ENCODE measurements at places on chromosomes 1 and 21.

GRCh38 chr1:20666146-20666545 lies 5.0 kb upstream of the DDOST start:
- no peaks in the 10 kb centered on the region for H3K27me3 ChIP-seq
- H3K4me1 ChIP-seq, result peaks cover 14% of the 10 kb centered on the region
- no peak overlapping the region for H3K4me3 ChIP-seq
- H3K36me3 ChIP-seq, result peaks cover under 1% of the 10 kb centered on the region
- no peak overlapping the region for H3K27ac ChIP-seq

DNA sequence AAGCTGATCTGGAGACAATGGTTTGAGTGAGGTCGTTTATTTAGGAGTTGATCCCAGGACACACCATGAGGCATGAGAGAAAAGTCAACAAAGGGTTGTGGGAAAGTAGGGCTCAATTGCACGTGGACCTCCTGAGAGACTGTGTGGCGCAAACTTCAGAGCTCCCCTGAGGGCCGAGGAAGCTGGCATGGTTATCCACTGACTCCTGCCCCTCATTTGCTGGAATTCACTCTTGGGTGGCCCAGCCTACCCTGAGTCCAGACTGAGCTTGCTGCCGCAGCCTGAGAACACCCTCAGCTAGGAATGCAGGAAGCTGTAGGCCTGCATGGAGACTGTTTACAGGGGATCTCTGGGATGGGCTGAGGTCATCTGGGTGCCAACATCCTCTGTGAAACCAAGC lies 301.0 kb downstream of the RWDD3 start:
- H3K4me1 ChIP-seq, result no peaks in the 10 kb centered on the region
- H3K27ac ChIP-seq, result no peak overlapping the region
- no peaks in the 10 kb centered on the region for H3K36me3 ChIP-seq

DNA sequence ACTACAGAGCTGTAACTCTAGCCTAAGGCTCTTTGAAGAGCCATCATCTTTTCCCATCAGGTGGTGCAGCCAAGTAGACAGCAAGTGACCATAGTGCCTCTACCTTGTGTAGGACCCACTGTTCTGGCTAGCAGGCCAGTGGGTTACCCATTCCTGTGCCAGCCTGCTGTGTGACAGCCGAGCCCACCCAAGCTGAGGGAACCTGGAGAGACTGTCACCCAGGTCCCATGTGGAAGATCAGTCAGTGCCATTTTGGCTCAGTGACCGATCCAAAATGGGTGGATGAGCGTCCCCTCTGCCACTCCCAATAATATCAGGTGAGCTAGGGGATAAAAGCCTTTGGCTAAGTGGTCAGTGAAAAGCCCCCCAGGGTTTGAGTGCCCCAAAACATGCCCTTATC lies 417.9 kb downstream of the MATN1 start:
- H3K27ac ChIP-seq, result no peak overlapping the region
- DNase-seq, result no peak
- no peak overlapping the region for H3K4me3 ChIP-seq

- no peaks in the 10 kb centered on the region for H3K4me1 ChIP-seq
- no peaks in the 10 kb centered on the region for H3K36me3 ChIP-seq
- DNase-seq, result no peak
Observed at GRCh38 chr1:15436881-15437442, 1.3 kb upstream of the CTRC start.

DNA sequence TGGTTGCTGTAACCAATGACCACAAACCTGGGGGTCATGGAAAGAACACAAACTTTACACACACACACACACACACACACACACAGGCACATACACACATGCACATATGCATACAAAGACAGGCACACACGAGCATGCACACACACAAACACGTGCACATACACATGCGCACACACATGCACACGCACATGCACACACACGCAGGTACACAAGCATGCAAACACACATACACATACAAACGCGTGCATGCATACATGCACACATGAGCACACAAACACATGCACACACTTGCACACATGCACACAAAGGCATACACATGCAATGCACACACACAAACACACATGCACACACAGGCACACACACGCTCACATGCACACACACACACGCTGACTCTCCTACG lies 44.0 kb downstream of the UBASH3A start:
- H3K4me3 ChIP-seq, result no peak overlapping the region
- peaks cover 37% of the 10 kb centered on the region for H3K36me3 ChIP-seq
- H3K27ac ChIP-seq, result no peak overlapping the region
- peaks cover 45% of the 10 kb centered on the region for H3K4me1 ChIP-seq
- DNase-seq, result no peak

- peaks cover 38% of the 10 kb centered on the region for H3K4me1 ChIP-seq
- H3K36me3 ChIP-seq, result peaks cover 16% of the 10 kb centered on the region
- H3K27ac ChIP-seq, result no peak overlapping the region
- no peak overlapping the region for H3K4me3 ChIP-seq
- H3K27me3 ChIP-seq, result no peaks in the 10 kb centered on the region
- DNase-seq, result no peak
Observed at GRCh38 chr1:229136822-229137221, 134.1 kb upstream of the RAB4A start.

GRCh38 chr21:33598051-33598450 lies 9.6 kb upstream of the DONSON start:
- H3K4me3 ChIP-seq, result no peak overlapping the region
- H3K27ac ChIP-seq, result no peak overlapping the region
- H3K4me1 ChIP-seq, result no peaks in the 10 kb centered on the region
- peaks cover 8% of the 10 kb centered on the region for H3K36me3 ChIP-seq
- DNase-seq, result no peak
- H3K27me3 ChIP-seq, result no peaks in the 10 kb centered on the region

GRCh38 chr1:115976062-115976920 lies at the start of gene SLC22A15:
Gene SLC22A15, plus strand, starts transcription at chr1:115976513. Its CDS starts 115 bp downstream, at chr1:115976628.
- H3K27ac ChIP-seq, result peak within 1 kb of the TSS; percentile 12
- H3K4me1 ChIP-seq, result peaks cover 4% of the 10 kb centered on the region
- H3K27me3 ChIP-seq, result peaks cover 59% of the 10 kb centered on the region
- peak; percentile 36 for DNase-seq
- H3K4me3 ChIP-seq, result peak within 1 kb of the TSS; percentile 86

- no peaks in the 10 kb centered on the region for H3K4me1 ChIP-seq
- no peaks in the 10 kb centered on the region for H3K36me3 ChIP-seq
- peaks cover 22% of the 10 kb centered on the region for H3K27me3 ChIP-seq
- no peak for DNase-seq
- no peak overlapping the region for H3K27ac ChIP-seq
Observed at GRCh38 chr21:26563856-26564503, 9.1 kb downstream of the CYYR1 start.

DNA sequence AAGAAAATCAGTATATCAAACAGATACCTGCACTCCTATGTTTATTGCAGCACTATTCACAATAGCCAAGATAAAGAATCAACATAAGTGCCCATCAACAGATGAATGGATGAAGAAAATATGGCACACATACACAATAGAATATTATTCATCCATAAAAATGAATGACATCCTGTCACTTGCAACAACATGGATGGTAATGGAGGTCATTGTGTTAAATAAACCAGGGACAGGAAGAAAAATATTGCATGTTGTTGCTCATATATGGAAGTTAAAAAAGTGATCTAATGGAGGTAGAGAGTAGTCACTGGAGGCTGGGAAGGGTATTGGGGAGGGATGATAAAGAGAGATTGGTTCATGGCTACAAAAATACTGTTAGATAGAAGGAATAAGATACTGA lies 65.4 kb upstream of the CR2 start:
- no peak for DNase-seq
- H3K4me3 ChIP-seq, result no peak overlapping the region
- peaks cover 8% of the 10 kb centered on the region for H3K36me3 ChIP-seq
- H3K4me1 ChIP-seq, result peaks cover 11% of the 10 kb centered on the region
- no peak overlapping the region for H3K27ac ChIP-seq

- H3K4me3 ChIP-seq, result no peak overlapping the region
- H3K4me1 ChIP-seq, result no peaks in the 10 kb centered on the region
- H3K27ac ChIP-seq, result no peak overlapping the region
- peaks cover 4% of the 10 kb centered on the region for H3K27me3 ChIP-seq
Observed at GRCh38 chr21:26540651-26541050, 32.4 kb downstream of the CYYR1 start.

GRCh38 chr1:94351481-94351880 lies 66.7 kb upstream of the ABCD3 start:
- H3K27me3 ChIP-seq, result no peaks in the 10 kb centered on the region
- no peaks in the 10 kb centered on the region for H3K36me3 ChIP-seq
- H3K27ac ChIP-seq, result no peak overlapping the region
- no peak overlapping the region for H3K4me3 ChIP-seq

GRCh38 chr1:103273106-103273505 lies 164.8 kb upstream of the COL11A1 start:
- no peak overlapping the region for H3K4me3 ChIP-seq
- no peak overlapping the region for H3K27ac ChIP-seq
- H3K36me3 ChIP-seq, result no peaks in the 10 kb centered on the region
- DNase-seq, result no peak
- no peaks in the 10 kb centered on the region for H3K27me3 ChIP-seq
- no peaks in the 10 kb centered on the region for H3K4me1 ChIP-seq

DNA sequence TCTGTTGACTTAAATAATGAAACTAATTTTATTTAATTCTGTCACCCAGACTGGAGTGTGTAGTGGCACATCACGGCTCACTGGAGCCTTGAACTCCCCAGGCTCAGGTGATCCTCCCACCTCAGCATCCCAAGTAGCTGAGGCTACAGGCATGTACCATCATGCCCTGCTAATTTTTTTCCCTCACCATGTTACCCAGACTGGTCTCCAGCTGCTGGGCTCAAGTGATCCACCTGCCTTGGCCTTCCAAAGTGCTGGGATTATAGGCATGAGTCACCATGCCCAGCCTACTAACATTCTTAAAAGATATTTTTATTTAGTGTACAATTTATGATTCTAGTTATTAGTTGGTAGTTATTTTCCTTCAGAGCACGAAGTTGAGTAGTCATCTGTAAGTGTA lies 49.5 kb downstream of the NRDC start:
- H3K36me3 ChIP-seq, result peaks cover 7% of the 10 kb centered on the region
- H3K27ac ChIP-seq, result no peak overlapping the region
- H3K27me3 ChIP-seq, result no peaks in the 10 kb centered on the region
- no peaks in the 10 kb centered on the region for H3K4me1 ChIP-seq
- DNase-seq, result no peak

DNA sequence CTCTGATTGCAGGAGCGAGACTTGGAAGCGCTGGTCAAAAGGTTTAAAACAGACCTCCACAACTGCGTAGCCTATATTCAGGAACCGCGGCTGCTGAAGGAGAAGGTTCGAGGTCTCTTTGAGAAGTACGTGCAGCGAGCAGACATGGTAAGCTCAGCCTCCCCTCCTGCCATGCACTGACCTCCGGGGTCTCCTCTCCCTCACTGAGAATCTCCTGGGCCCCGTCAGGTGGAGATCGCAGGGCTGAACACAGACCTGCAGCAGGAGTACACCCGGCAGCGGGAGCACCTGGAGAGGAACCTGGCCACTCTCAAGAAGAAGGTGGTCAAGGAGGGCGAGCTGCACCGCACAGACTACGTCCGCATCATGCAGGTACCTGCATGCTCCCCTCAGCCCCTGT lies 35.5 kb upstream of the TMEM125 start:
- no peaks in the 10 kb centered on the region for H3K27me3 ChIP-seq
- H3K4me1 ChIP-seq, result no peaks in the 10 kb centered on the region
- no peak for DNase-seq
- H3K36me3 ChIP-seq, result no peaks in the 10 kb centered on the region
- H3K27ac ChIP-seq, result no peak overlapping the region

- H3K27me3 ChIP-seq, result no peaks in the 10 kb centered on the region
- DNase-seq, result no peak
- H3K36me3 ChIP-seq, result no peaks in the 10 kb centered on the region
- no peaks in the 10 kb centered on the region for H3K4me1 ChIP-seq
Observed at GRCh38 chr1:70071601-70072000, 133.8 kb downstream of the LRRC40 start.

DNA sequence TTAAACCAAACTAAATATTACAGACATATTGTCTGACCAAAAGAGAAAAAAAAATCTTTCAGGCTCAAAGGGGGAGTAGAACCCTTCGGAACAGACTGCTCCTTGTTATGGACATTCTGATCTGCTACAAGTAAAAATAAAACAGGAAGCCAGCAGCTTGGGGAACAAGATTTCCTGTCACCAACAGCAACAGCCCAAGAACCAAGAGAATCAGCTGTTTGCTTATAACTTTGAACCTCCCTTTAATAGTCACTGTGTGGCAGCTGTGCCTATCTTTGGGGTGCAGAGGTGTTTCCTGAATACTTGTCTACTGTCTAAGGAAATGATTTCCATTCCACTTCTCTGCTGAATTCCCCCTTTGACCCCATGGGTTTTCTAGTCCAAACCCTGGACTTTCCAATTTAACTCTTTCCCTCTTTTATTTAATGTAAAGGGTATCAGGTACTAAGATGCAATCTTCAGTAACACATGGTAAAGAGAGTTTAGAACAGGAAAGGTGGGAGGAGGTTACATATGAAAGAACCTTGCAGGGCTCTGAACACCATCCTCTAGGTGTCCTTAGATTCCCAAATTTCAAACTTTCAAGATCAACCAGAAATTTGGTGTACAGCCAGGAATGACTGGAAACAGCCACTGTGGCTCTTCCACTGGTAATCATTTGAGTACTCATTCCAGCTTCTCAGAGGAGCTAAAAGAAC lies 38.6 kb downstream of the GPR3 start:
- H3K27ac ChIP-seq, result peak overlapping the region; percentile 75
- peaks cover 29% of the 10 kb centered on the region for H3K36me3 ChIP-seq

GRCh38 chr1:228956864-228957263 lies 221.6 kb downstream of the RHOU start:
- no peak for DNase-seq
- no peak overlapping the region for H3K27ac ChIP-seq

GRCh38 chr1:68819190-68819829 lies 322.4 kb upstream of the DEPDC1 start:
- H3K27me3 ChIP-seq, result no peaks in the 10 kb centered on the region
- H3K36me3 ChIP-seq, result no peaks in the 10 kb centered on the region
- H3K27ac ChIP-seq, result no peak overlapping the region
- no peak for DNase-seq
- no peak overlapping the region for H3K4me3 ChIP-seq
- H3K4me1 ChIP-seq, result no peaks in the 10 kb centered on the region

DNA sequence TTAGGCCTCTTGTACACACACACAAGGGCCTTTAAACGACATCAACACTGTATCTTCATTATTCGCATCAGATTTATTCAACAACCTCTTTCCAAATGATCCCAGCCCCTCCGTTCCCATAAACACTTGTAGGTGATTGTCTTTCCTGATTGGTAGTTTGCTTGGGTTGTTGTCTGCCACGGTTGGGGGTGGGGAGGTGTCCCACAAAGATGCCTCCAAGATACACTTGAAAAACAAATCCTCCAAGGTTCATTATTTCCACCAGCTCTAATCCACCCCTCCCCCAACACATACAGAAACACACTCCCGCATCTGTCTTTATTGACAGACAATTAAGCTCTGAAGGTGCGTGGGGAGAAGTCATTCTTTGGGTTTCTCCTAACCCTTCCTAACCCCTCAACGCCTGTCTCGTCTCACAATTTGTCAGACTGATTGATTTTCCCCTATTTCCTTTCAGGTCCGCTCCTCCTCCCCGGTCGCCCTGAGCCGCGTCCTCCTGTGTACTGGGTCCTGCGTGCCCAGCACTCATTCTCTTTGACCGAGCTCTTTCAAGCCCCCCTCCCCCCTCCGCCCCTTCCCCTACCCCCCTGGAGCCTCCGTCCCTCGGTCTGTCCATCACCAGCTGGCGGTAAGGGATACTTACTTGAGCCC lies 1.4 kb downstream of the WDR26 start:
- H3K27ac ChIP-seq, result peak overlapping the region; percentile 73
- no peak for DNase-seq
- peaks cover 29% of the 10 kb centered on the region for H3K36me3 ChIP-seq
- peak overlapping the region; percentile 84 for H3K4me3 ChIP-seq

- peaks cover 33% of the 10 kb centered on the region for H3K4me1 ChIP-seq
- DNase-seq, result no peak
- peak overlapping the region; percentile 70 for H3K27ac ChIP-seq
- H3K36me3 ChIP-seq, result peaks cover 4% of the 10 kb centered on the region
- no peak overlapping the region for H3K4me3 ChIP-seq
Observed at GRCh38 chr1:172778456-172779455, 119.9 kb downstream of the FASLG start.

All from activated naive CD8-positive, alpha-beta T cell treated with anti-CD3 and anti-CD28 coated beads for 36 hours (primary cell).